ENCODE measurements at places on chromosomes 16 and 17. TPM values are rescaled to one million over a fixed set of nuclear protein-coding genes. Genes with fewer than 3 reads are reported as not detected.

The C16orf96 gene
- polyA plus RNA-seq: 0.90 TPM

The FSCN2 gene
- polyA plus RNA-seq: 1.3 TPM

The RASL10B gene
- polyA plus RNA-seq: 12.6 TPM

- no peak for DNase-seq
These were observed 2.3 kb upstream of the ELOB start for GRCh38 chr16:2779151-2779920.

DNA sequence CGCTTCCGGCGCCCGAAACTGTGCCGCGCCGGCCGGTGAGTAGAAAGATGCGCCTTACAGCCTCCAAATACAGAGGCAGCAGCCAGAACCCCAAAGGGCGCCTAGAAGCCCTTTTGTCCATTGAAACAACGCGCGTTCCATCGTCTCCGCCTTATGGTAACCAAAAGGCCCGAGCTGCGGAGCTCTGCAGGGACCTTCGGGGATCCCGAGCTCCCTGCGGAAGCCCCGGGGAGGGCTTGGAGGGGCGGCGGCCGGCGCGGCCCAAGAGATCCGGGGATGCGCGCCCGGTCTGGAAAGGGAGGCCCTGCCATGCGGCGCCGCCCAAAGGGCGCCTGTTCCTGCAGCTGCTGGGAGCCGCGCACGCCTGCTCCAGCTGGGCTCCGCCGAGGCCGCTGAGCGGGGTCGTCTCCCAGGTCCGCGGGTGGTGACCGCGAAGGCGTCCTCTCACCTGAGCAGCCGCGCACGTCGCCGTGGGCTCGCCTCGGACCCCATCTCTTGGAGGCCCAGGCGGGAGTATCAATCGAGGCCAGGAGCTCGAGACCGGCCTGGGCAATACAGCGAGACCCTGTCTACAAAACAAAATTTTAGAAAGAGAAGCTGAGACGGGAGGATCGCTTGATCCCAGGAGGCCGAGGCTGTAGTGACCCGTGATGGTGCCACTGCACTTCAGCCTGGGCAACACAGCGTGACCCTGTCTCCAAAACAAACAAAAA is 742 bp upstream of the FBXO31 start:
- DNase-seq: no peak

GRCh38 chr17:71335212-71335611 is 785.6 kb upstream of the SOX9 start:
- DNase-seq: no peak

GRCh38 chr17:34253139-34253525 is 2.0 kb upstream of the CCL2 start:
- DNase-seq: no peak

DNA sequence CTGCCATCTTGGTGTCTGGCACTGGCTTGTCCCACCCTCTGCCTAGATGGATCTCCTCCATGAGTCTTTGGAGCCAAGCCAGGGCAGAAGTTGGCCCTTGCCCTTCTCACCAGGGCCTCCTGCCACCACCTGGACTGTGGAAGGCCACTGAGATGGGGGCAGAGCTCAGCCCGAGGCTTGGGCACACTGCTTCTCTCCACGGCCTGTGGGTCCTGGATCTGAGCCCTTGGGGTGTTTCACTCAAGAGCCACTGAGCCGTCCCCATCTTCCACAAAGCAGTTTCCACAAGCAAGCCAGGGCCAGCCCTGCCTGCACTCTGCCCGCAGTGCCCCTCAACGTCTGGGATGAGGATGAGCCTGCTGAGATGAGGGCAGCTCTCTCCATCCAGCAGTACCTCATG is 16.7 kb upstream of the CD300A start:
- no peak for DNase-seq

GRCh38 chr17:42002792-42003301 is 14.4 kb downstream of the DNAJC7 start:
- no peak for DNase-seq

GRCh38 chr16:1124795-1125194 is 28.1 kb upstream of the CACNA1H start:
- DNase-seq: no peak

All from brain (organoid and tissue), 16 donors.